Karpas-422 (cell line): ENCODE measurements at places on chromosomes 1 and 21. TPM values are rescaled to one million over a fixed set of nuclear protein-coding genes. Genes with fewer than 3 reads are reported as not detected.

- H3K4me1 ChIP-seq = no peaks in the 10 kb centered on the region
- no peaks in the 10 kb centered on the region for H3K36me3 ChIP-seq
- no peak overlapping the region for H3K4me3 ChIP-seq
- H3K27ac ChIP-seq = no peak overlapping the region
- no peaks in the 10 kb centered on the region for H3K27me3 ChIP-seq
These were observed 73.3 kb upstream of the PAXBP1 start for GRCh38 chr21:32844653-32845436.

DNA sequence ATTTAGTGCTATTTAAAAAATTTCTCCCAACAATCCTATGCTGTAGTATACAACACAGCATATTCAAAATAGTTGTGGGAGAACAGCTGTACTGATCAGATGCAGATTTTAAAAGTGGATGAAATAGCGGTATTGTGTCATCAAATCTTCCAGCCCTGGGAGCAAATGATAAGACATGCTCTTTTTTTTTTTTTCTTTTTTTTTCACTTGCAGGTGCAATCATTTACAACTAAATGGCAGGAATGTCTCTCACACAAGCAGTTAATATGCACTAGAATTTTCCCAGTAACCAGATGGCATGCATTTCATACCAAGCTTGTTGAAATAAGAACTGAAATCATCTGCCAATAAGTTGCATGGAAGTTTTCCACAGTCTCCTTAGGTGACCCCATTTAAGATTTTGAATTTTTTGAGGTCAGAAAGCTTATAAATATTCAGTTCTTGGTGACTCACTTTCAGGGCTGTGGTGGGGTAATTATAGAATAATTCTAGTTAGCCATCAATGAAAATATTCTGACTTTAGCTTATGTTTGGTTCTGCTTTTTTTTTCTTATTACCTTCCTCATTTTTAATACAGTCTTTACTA is 623.9 kb upstream of the NR5A2 start:
- H3K27me3 ChIP-seq = no peaks in the 10 kb centered on the region
- peak; percentile 19 for DNase-seq
- no peaks in the 10 kb centered on the region for H3K36me3 ChIP-seq
- H3K27ac ChIP-seq = no peak overlapping the region

DNA sequence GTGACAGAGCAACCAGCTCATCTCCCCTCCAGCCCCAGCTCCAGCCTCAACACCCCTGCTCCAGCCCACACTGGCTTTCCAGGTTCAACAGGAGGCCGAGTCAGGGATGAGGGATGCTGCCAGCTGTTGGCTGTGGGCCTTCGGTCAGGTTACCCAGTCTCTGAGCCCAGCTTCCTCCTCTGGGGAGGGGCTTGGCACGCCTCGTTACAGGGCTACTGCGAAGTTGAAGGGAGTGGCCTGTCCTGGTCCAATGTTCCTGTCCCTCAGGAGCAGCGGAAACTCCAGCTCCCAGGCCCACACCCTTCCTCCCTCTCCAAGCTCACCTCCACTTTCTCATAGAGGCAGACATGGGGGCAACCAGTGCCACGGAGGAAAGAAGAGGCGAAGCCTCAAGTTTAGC is 15.1 kb upstream of the TAS1R2 start:
- no peak for DNase-seq
- no peak overlapping the region for H3K4me3 ChIP-seq
- no peaks in the 10 kb centered on the region for H3K27me3 ChIP-seq
- no peaks in the 10 kb centered on the region for H3K36me3 ChIP-seq
- H3K4me1 ChIP-seq = peaks cover 6% of the 10 kb centered on the region
- H3K27ac ChIP-seq = no peak overlapping the region

GRCh38 chr1:210937846-210938245 is 196.1 kb downstream of the KCNH1 start:
- no peak for DNase-seq
- H3K36me3 ChIP-seq = no peaks in the 10 kb centered on the region
- H3K27ac ChIP-seq = no peak overlapping the region
- no peaks in the 10 kb centered on the region for H3K4me1 ChIP-seq

DNA sequence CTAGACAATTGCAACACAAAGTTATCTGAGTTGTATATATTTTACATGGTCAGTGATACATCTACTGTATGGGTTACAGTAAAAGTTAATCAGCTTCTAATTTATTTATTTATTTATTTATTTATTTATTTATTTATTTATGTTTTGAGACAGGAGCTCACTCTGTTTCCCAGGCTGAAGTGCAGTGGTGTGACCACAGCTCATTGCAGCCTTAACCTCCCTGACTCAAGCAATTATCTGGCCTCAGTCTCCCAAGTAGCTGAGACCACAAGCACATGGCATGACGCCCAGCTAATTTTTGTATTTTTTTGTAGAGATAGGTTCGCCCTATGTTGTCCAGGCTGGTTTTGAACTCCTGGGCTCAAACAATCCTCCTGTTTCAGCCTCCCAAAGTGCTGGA is 241.6 kb downstream of the PTPRC start:
- no peak for DNase-seq
- H3K27me3 ChIP-seq = no peaks in the 10 kb centered on the region
- H3K36me3 ChIP-seq = no peaks in the 10 kb centered on the region
- no peak overlapping the region for H3K4me3 ChIP-seq
- H3K27ac ChIP-seq = no peak overlapping the region
- H3K4me1 ChIP-seq = no peaks in the 10 kb centered on the region

DNA sequence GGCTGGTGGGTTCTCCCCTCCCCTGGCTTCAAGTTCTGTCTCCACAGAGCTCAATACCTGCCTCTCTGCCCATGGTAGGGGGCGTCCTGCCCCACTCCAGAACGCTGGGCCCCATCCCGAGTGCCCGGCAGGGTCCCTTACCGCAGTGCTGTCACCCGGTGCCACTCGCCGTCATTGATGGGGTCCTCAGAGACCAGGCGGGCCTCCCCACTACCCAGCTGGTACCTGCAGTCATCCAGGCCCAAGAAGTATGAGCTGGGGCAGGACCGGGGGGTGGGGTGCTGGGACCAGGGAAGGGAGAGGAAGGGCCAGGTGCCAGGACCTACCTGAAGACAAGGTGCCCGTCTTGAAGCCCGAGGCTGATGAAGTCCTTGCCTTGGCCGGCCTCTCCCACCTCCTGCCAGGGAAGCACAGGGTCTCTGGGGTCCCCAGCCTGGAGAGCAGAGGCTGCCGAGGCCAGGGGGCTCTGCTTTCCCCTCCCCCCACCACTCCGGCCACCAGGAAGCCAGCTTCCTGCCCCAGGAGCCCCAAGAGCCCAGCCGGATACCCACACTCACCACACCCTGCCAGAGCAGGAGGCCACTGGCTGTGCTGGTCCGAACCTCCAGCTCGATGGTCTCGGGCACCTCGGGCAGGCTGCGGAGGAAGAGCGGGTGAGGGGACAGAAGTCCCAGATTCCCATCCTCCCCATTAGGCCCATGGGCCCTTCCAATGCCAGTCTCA is 12.1 kb downstream of the LDLRAD2 start:
- no peaks in the 10 kb centered on the region for H3K4me1 ChIP-seq
- H3K36me3 ChIP-seq = no peaks in the 10 kb centered on the region
- H3K27ac ChIP-seq = no peak overlapping the region
- DNase-seq = no peak
- H3K4me3 ChIP-seq = no peak overlapping the region

DNA sequence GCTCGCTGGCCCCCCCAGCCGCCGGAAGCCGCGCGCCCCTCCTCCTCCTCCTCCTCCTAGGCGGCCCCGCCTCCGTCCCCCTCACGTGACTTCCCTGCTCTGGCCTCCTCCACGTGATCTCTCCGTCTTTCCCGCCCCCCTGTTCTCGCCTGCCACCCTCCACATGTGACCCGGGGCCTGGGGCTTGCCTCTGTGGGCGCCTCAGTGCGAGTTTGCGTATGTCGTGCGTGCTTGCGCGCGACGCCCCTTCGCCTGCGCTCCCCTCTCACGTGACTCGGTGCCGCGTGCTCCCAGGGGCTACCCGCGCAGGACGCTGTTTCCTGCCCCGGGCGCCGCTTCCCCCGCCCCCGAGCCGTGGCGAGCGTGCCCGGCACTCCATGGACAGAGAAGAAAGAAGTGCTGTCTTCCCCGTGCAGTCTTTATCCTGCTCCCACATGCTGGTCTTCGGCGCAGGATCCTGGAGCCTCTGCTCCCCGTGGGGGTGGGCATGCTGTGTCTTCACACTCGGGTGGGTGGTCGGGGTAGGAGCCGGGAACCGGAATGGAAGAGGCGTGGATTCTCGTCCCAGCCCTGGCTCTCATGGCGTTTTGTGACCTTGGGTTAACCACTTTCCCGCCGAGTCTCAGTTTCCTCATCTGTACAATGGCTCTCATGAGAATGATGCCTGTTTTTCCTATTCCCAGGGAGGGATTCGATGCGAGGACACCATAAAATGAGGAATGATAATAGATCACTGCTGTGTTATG is 431 bp upstream of the UBE2Q1 start:
- H3K4me1 ChIP-seq = peaks cover 25% of the 10 kb centered on the region
- peaks cover 17% of the 10 kb centered on the region for H3K36me3 ChIP-seq
- H3K27me3 ChIP-seq = no peaks in the 10 kb centered on the region
- peak; percentile 100 for DNase-seq
- H3K4me3 ChIP-seq = peak overlapping the region; percentile 67

The SHISAL2A gene
- not detected in 2 replicates for total RNA-seq

- H3K4me1 ChIP-seq = no peaks in the 10 kb centered on the region
- no peaks in the 10 kb centered on the region for H3K27me3 ChIP-seq
- no peak overlapping the region for H3K27ac ChIP-seq
- DNase-seq = no peak
These were observed 7.3 kb upstream of the TINAGL1 start for GRCh38 chr1:31568895-31569595.

DNA sequence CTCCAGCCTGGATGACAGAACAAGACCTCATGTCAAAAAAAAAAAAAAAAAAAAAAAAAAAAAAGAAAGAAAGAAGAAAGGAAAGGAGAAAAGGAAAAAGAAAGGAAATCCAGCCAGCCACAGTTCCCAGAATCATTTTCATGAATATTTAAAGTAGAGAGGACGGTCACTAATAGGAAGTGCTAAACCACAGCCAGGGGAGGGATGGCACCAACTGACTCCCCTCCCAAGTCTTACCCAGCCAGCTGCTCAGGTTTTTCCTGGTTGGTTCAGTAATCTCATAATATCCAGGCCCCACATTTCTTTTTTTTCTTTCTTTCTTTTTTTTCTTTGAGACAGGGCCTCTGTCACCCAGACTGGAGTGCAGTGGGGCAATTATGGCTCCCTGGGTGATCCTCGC is 63.9 kb upstream of the AK4 start:
- H3K4me3 ChIP-seq = no peak overlapping the region
- H3K27me3 ChIP-seq = no peaks in the 10 kb centered on the region
- no peaks in the 10 kb centered on the region for H3K4me1 ChIP-seq

The ZBTB40 gene
- 11.1 and 15.3 TPM in 2 replicates for total RNA-seq

- peak; percentile 59 for DNase-seq
- H3K27me3 ChIP-seq = no peaks in the 10 kb centered on the region
- peaks cover 19% of the 10 kb centered on the region for H3K4me1 ChIP-seq
- H3K27ac ChIP-seq = peak overlapping the region; percentile 29; the same call in 1 of the 2 replicates
- no peaks in the 10 kb centered on the region for H3K36me3 ChIP-seq
- peak overlapping the region; percentile 92 for H3K4me3 ChIP-seq
These were observed 883 bp downstream of the LAMTOR2 start for GRCh38 chr1:156055281-156056048.

The RNF186 gene
- total RNA-seq = not detected in 2 replicates

GRCh38 chr1:88650676-88651418 is 33.2 kb upstream of the PKN2 start:
- no peak for DNase-seq
- no peak overlapping the region for H3K27ac ChIP-seq
- no peak overlapping the region for H3K4me3 ChIP-seq
- no peaks in the 10 kb centered on the region for H3K27me3 ChIP-seq
- no peaks in the 10 kb centered on the region for H3K36me3 ChIP-seq
- peaks cover 5% of the 10 kb centered on the region; the same call in 1 of the 2 replicates for H3K4me1 ChIP-seq

GRCh38 chr1:24374891-24375786 is 38.4 kb downstream of the STPG1 start:
- H3K4me1 ChIP-seq = peaks cover 10% of the 10 kb centered on the region
- no peak overlapping the region for H3K27ac ChIP-seq
- no peak overlapping the region for H3K4me3 ChIP-seq
- no peaks in the 10 kb centered on the region for H3K27me3 ChIP-seq
- DNase-seq = no peak

DNA sequence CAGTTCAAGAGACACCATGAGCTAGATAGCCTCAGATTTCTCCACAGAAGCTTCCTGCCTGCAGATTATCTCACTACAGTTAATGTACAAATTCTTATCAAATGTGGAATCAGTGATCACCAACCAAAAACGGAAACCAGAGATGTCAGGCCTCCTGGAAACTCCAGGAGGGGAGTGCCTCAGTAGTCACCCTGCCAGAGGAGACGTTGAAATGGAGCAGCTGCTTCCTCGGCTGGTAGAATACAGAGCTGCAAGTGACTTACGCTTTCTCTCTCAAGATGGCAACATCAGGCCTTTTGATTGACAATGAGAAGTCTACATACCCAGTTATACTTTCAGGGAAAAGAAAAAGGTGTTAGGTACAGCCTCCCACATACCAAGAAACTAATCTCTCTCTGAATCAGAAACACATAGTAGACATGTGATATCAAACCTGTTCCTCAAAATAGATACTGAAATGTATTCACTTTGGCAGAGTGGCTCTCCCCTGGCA is 52.2 kb downstream of the ACP6 start:
- no peak for DNase-seq
- H3K4me1 ChIP-seq = no peaks in the 10 kb centered on the region
- no peak overlapping the region for H3K27ac ChIP-seq
- peaks cover 19% of the 10 kb centered on the region; the same call in 1 of the 2 replicates for H3K36me3 ChIP-seq
- no peak overlapping the region for H3K4me3 ChIP-seq

The OR6K3 gene
- total RNA-seq = not detected in 2 replicates

- H3K36me3 ChIP-seq = no peaks in the 10 kb centered on the region
- DNase-seq = no peak
- H3K27ac ChIP-seq = no peak overlapping the region
- H3K4me3 ChIP-seq = no peak overlapping the region
These were observed 35.9 kb downstream of the CSF1 start for GRCh38 chr1:109946511-109946910.

The CHI3L2 gene
- not detected in 2 replicates for total RNA-seq

- no peaks in the 10 kb centered on the region for H3K36me3 ChIP-seq
- DNase-seq = no peak
- H3K27ac ChIP-seq = no peak overlapping the region
- peaks cover 39% of the 10 kb centered on the region for H3K4me1 ChIP-seq
- no peaks in the 10 kb centered on the region for H3K27me3 ChIP-seq
These were observed 103.6 kb upstream of the EDEM3 start for GRCh38 chr1:184858288-184858687.

The S100A7 gene
- total RNA-seq = not detected in 2 replicates
